A172 (cell line): ENCODE measurements at places on chromosomes 11 and 22.
A peak's percentile ranks its signal among the peaks of the same experiment; 100 is the strongest.

GRCh38 chr11:72652873-72653630 lies 21.2 kb downstream of the PDE2A start:
- DNase-seq, result no peak

DNA sequence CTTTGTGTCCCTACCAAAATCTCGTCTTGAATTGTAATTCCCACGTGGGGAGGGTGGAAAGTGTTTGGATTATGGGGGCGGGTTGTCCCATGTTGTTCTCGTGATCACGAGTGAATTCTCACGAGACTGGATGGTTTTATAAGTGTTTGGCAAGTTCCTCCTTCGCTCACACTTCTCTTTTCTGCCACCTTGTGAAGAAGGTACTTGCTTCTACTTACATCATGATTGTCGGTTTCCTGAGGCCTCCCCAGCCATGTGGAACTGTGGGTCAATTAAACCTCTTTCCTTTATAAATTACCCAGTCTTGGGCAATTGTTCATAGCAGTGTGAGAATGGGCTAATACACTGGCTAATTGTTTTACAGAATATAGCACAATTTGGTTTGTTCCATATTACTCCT lies 326.3 kb downstream of the GRM5 start:
- DNase-seq, result no peak

GRCh38 chr11:125299061-125299615 lies 134.6 kb downstream of the PKNOX2 start:
- no peak for DNase-seq

DNA sequence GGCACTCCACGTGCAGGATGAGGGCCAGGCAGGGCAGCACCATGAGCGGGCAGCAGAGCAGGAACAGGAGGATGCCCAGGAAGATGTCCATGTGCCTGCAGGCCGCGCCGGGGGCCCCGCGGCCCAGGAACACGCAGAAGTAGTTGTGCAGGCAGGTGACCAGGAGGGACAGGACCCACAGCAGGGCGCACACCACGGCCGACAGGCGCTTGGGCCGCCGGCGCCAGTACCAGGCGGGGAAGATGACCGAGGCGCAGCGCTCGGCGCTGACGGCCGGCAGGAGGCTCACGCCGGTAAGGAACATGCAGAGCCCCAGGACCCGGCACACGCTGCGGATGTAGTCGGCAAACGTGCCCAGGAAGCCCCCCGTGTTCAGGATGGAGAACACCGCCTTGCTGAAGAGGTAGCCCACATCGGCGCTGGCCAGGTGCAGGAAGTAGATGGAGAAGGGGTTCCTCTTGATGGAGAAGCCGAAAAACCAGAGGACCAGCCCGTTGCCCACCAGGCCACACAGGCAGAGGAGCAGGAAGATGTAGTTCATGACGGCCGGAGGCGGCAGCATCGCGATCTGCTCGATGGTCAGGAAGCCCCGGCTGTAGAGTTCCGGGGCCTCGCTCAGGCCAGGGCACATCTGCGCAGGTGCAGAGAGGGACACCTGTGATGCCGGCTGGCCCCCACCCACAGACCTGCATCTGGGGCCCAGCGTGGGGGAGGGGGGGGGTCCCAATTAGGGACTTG lies 7.2 kb downstream of the MRGPRF start:
- no peak for DNase-seq

DNA sequence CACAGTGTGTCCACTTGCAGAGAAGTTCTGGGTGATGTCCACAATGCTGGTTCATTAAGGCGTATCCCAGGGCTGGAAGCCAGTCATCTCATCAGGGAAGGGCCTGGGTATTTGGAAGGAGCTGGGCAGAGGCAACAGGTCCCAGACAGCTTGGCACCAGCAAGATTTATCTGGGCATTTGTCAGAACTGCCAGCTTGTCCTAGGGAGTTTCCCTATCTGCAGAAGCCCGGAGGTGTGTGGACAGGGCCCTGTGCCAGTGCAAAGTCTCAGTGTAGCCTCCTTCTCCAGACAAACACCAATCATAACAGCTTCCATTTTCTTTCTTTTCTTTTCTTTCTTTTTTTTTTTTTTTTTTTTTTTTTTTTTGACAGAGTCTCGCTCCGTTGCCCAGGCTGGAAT lies 125.3 kb upstream of the TIMP3 start:
- peak; percentile 70 for DNase-seq

GRCh38 chr11:64877390-64878222 lies 815 bp downstream of the EHD1 start:
- DNase-seq, result no peak

- no peak for DNase-seq
Measured at GRCh38 chr11:27354359-27354965, 8.6 kb downstream of the CCDC34 start.

DNA sequence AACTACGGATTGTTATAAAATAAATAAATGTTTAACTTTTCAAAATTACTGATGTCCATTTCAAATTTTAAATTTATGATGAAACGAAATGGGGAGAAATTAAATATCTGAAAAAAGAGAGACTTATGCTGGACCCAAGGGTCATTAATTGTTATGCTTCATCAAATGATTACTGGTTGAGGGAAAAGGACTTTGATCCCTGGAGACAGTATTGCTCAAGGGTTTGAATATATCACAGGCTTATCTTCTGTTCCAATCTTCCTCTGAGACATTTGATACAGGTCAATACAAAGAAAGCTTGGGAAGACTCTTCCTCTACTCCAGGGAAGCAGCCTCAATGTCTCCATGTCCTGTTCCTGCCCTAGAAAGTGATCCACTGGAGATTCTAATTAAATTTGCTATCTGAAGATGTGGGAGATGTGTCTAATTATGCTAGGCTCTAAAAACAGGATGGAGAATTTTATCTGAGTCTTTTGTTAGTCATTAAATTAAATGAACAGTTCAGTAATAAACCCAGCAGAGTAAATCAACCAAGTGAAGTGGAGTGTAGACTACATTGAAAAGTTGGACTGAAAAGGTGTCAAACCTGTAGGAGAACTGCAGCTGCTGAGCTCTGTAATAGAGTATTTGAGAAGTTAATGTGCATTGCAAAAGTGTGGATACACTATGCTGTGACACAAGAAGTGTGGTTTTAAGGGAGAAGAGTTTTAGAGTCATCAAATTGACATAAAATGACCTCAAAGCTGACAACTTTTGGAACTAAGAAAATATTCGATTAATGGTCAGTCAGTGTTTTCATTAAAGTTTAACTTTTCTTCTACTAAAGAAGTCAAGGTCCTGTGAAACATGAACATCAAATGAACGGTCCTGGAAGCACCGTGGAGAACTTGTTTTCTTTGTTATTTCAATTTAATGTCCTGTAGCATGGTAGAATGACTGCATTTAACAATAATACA lies 623.7 kb upstream of the CCDC90B start:
- no peak for DNase-seq

GRCh38 chr11:132257871-132258270 lies 887.5 kb downstream of the NTM start:
- no peak for DNase-seq
